Bronchial smooth muscle cell (primary cell): ENCODE measurements at places on chromosomes 11 and 22. TPM values are rescaled to one million over a fixed set of nuclear protein-coding genes. Genes with fewer than 3 reads are reported as not detected.

Gene CALCA
- total RNA-seq = not detected in 2 replicates

Gene MRGPRE
- not detected in 2 replicates for total RNA-seq

Gene RASL10A
- not detected in 2 replicates for total RNA-seq

Gene ENTHD1
- not detected in 2 replicates for total RNA-seq

Gene ADM
- total RNA-seq = 183 and 196 TPM in 2 replicates

Gene PGA5
- total RNA-seq = 0.32 and 2.1 TPM in 2 replicates
